Renal cortical epithelial cell (primary cell): ENCODE measurements at places on chromosomes 3 and 15. TPM values are rescaled to one million over a fixed set of nuclear protein-coding genes. Genes with fewer than 3 reads are reported as not detected.

GRCh38 chr15:27601239-27601960 lies 497.7 kb downstream of the OCA2 start:
- DNase-seq = no peak

- DNase-seq = no peak
Measured at GRCh38 chr3:88168171-88168570, 18.4 kb downstream of the C3orf38 start.

- DNase-seq = no peak
Measured at GRCh38 chr3:16708285-16708684, 103.1 kb upstream of the DAZL start.

DNA sequence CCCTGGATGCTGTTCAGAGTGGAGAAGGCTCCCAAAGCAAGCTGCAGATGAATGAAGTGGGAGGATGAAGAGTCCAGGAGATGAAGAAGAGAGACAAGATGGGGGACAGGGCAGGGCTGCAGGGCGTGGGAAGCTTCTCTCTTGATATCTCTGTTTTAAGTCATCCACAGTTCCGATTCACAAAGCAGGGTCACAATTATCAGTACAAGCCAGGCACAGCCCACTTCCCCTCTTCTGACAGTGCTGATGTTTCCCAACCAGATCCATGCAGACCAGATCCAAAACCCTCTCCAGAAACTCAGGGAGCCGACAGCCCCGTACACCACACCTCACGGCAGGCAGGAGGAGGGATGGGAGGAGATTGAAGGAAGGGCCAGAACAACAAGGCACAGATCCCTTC lies 31.1 kb downstream of the NTRK3 start:
- no peak for DNase-seq

- DNase-seq = no peak
Measured at GRCh38 chr3:42595682-42596081, 4.8 kb upstream of the NKTR start.

DNA sequence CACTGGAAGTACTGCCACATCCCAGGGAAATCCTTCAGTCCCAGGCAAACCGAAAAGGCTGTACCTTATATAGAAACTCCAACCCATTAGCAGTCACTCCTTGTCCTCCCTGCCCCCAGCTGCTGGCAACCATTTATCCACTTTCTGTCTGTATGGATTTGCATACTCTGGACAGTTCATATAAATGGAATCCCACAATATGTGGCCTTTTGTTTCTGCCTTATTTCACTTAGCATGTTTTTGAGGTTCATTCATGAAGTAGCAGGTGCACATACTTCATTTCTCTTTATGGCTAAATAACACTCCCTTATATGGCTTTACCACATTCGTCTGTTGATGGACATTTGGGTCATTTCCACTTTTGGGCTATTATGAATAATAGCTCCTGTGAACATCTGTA lies 51.6 kb upstream of the CMTM8 start:
- DNase-seq = no peak

DNA sequence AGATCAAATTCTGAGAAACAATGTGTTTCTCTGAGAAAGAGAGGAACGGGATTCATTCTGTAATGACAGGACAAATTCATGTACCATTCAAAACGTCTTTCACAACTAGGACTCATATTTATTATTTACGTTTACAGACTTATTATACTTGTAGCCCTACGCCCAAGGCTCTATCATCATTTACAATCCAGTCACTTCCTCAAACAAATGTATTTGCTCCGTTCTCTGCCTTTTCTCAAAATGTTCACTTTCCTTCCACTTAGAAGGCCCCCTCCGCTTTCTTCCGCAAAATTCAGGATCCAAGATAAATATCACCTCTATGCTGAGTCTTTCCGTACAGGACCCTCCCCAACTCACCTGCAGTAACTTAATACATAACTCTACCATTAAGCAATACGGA lies 745 bp downstream of the RSL24D1 start:
- DNase-seq = no peak

- DNase-seq = no peak
Measured at GRCh38 chr3:73030073-73030597, 31.3 kb upstream of the EBLN2 start.

GRCh38 chr15:59124261-59124660 lies 19.3 kb downstream of the CCNB2 start:
- no peak for DNase-seq

- DNase-seq = no peak
Measured at GRCh38 chr15:36591536-36592411, 12.3 kb downstream of the CDIN1 start.

DNA sequence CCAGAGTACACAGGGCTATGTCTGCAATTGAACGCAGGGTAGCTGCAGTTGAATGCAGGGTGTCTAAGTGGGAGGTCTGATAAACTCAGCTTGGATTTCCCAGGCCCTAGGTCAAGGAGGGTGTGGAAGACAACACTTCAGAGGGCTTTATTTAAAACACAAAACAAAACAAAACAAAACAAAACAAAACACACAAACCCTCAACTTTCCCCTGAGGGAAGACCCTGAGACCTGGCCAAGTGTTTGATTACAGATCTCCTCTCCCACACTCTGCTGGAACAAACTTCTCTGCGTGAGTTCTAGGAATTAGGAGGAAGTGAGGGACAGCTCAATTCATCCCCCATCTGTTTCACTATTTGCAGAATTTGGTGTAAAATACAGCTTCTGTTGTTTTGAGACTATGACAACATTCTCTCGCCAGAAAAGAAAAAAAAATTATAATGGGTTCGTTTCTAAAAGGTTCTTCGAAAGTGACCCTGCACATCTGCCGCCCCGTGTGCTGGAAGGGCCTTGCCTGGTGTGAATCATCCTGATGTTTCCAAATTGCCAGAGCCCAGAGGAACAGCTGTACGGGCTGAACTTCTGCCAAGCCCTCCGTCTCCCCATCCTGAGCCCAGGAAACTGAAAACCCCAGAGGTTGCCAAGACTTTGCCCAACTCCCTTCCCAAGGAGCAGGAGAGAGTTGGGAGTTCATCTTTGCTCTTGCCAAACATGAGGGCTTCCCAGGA lies 73.3 kb upstream of the RAD18 start:
- no peak for DNase-seq

- DNase-seq = no peak
Measured at GRCh38 chr15:68980786-68981185, 33.7 kb upstream of the NOX5 start.

- peak; percentile 28 for DNase-seq
Measured at GRCh38 chr15:43534897-43535296, 17.5 kb downstream of the MAP1A start.

GRCh38 chr3:132556508-132557159 lies 40.4 kb upstream of the ACKR4 start:
- DNase-seq = no peak

DNA sequence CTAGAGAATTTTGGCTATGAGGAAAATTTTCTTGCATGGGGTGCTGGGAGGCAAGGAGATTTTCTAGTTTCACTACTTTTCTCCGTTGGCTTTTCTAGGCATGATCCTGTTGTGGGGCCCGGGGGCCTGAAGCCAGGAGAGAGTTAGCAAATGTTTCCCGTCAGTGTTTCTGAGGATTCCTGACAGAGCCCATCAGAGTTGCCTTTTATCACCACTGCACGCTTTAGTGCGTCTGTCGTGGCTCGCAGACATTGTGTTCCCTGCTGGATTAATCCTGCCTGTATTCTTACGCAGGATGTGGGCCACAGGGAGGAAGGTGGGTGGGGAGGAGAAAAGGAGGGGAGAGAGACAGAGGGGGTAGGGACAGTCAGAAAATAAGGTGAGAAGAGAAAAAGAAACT lies 18.1 kb upstream of the BOC start:
- peak; percentile 7 for DNase-seq

- no peak for DNase-seq
Measured at GRCh38 chr3:72017311-72017710, 232.4 kb upstream of the PROK2 start.

DNA sequence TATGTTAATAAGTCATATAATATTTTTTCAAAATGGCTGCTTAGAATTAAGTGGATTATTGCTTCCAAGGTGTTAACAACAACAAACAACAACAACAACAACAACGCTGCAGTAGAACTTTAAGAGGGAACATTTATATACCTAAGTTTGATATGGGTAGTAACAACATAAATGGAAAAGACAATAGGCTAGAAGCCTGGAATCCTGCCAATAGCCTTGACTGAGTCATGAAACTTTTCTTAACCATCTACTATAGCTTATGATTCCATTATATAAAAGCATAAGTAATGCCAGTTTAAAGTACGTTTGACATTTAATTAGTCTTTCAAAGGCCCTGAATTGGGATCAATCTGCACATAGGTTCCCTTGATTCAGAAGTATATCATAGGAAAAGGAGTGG lies 31.2 kb downstream of the SATB1 start:
- peak; percentile 13 for DNase-seq

DNA sequence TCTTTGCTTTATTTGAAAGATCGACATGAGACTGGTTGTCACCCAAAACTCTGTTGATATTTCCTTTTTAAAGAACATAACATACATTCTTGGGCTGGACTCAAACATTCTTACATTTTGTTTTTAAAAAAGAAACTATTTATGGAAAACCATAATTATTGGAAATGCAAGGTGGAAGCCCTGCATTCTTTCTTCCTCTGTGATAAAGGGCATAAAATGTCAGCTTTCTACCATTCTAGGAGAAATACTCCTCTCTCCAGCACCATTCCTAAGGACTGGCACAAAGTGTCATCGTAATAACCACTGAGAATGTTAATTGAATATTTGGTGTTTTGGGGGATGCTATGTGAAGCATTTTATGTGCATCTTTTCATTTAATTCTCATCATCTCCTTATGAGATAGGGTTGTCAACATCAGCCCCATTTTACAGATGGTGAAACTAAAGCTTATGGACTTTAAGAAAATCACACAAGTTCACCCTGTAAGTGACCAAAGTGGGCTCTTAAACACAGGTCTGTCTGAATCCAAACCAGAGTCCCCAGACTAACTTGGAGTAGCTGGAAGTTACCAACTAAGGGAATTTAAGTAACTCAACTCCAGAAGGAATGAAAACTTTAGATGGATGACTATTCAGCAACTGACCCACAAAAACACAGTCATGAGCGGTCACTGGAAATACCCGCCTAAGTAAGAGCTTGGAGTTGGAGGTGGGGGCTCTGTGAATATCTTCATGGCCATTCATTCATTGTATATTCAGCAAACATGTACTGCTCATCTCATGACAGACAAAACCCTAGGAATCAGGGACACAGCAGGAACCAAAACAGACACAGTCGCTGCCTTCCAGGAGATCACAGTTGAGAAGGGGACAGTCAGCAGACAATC lies 45.9 kb upstream of the LMCD1 start:
- no peak for DNase-seq

- no peak for DNase-seq
Measured at GRCh38 chr3:156657440-156657839, 16.9 kb upstream of the TIPARP start.

DNA sequence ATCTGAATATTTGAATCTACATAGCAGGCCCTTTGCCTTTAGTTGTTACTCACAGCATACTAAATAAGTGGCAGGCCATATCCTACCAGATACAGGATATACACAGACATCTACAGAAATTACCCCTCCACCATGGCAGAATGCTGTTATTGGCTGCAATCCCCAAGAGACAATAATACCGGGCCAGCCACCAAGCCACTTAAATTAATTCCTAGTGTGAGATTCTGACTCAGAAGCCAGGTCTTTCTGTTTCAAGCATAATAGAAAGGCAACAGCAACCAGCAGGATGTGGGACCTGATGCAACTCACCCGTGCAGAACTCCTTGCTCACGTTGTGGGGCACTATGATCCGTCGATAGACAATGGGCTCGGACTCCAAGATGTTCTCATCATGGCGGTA lies 39.8 kb downstream of the CLK3 start:
- DNase-seq = peak; percentile 32

GRCh38 chr3:186839874-186840641 lies 2.5 kb upstream of the ADIPOQ start:
- DNase-seq = peak; percentile 99

DNA sequence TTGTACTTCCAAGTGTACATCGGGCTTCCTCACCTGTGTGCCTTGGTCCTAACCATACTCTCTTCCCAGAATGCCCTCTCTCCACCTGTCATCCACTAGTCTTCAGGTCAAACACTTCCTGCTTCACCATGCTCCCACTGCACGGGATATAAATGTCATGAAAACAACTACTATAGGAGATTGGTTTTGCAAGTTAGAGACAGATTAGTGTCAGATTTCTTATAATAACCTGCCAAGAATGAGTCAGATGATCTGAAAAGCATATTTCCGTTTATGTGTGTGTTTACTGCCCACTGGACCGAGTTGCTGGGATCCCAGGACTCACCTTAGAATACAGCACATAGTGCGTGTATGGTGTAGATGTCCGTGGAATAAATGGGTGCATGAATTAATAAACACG lies 21.4 kb downstream of the PLA1A start:
- no peak for DNase-seq

DNA sequence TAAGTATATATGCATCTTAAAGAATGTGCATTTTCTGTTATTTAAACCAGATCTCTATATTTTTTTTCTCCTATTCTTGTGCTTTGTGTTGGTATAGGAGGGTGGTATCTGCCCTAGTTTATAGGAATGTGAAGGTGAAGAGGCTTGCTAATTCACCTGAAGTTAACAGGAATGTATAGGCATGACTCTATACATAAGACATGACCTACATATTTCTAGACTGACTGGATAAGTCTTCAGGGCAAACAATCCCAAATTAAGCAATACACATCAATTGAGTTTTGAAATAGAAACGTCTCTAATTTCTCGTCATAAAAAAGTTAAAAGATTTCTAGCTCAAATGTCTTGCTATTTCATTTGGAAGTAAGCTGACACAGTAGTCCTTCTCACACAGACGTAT lies 410.0 kb downstream of the DIPK2A start:
- no peak for DNase-seq

- peak; percentile 18 for DNase-seq
Measured at GRCh38 chr15:67548236-67548852, 5.8 kb downstream of the MAP2K5 start.

DNA sequence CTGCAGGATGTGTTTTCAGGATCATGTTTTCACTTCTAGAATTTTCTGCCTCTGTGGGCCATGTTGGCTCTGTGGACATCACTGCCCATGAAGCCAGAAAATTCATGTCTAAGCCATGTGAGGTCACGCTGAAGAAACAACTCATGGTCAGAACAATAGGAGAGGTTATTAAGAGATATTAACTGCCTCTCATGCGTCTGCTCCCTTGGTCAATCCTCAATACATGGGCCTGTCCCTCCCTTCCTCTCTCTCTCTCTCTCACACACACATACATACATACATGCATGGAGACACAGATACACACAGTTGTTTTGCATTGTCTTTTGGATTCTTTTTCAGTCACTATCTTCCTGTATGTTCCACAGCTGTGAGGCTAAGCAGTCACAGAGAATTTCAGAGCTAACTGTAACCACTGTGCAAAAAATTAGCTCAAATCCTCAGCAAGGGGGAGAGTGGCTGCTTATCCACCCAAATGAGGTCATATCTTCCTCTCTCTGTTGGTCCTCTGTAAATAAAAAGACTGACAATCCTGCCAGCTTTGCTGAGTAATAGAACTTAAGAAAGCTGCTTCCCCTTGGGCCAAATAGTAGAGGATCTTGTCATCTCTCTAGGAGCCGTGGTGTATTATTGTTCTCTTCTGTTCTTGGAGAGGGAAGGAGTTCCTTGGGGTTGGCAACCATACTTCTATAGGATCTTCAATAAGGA lies 45.6 kb downstream of the LRTM1 start:
- DNase-seq = peak; percentile 90

GNAT1 gene
- 0.05 TPM in 1 of 2 replicates, not detected in the other for total RNA-seq

CISH gene
- total RNA-seq = 1.9 and 6.4 TPM in 2 replicates

WDR93 gene
- total RNA-seq = 0.69 and 1.2 TPM in 2 replicates

FES gene
- total RNA-seq = 3.3 and 7.1 TPM in 2 replicates

C3orf52 gene
- 33.1 and 68.9 TPM in 2 replicates for total RNA-seq

NRROS gene
- total RNA-seq = 0.20 and 1.9 TPM in 2 replicates

CLCN2 gene
- total RNA-seq = 1.7 and 3.5 TPM in 2 replicates

CPLX3 gene
- total RNA-seq = not detected in 2 replicates

NMNAT3 gene
- 2.4 and 11.9 TPM in 2 replicates for total RNA-seq

ANKRD63 gene
- 0.05 TPM in 1 of 2 replicates, not detected in the other for total RNA-seq

AADAC gene
- total RNA-seq = 0.17 TPM in 1 of 2 replicates, not detected in the other
